GF-D8 (cell line): ENCODE measurements at places on chromosomes 3 and 15.
A peak's percentile ranks its signal among the peaks of the same experiment; 100 is the strongest.

DNA sequence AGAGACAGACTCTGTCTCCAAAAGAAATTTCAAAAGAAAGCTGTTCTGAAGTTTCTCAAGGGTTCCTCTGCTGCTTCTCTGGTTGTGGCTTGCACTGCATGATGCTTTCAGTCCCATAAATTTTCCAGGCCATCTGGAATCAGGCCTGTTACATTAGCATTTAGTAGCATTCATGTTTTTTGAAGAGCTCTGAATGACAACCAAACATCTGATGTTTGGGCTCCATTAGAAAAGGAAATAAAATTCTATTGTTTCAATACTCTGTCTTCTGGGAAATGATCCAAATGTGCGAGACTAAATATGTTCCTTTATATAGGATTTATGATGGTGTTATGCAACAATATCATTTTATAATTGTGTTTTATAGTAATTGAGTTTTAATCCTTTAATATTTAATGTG, 455.8 kb downstream of the GABRG3 start:
- DNase-seq = no peak

GRCh38 chr15:90597577-90597976, 67.9 kb downstream of the CRTC3 start:
- DNase-seq = peak; percentile 39

- DNase-seq = no peak
Observed at GRCh38 chr3:21654662-21655061, 96.3 kb downstream of the ZNF385D start.

- no peak for DNase-seq
Observed at GRCh38 chr3:138157743-138158142, 17.0 kb downstream of the DBR1 start.

- no peak for DNase-seq
Observed at GRCh38 chr3:148601766-148602685, 95.7 kb upstream of the AGTR1 start.

GRCh38 chr15:27665002-27665401, 434.1 kb downstream of the OCA2 start:
- no peak for DNase-seq

DNA sequence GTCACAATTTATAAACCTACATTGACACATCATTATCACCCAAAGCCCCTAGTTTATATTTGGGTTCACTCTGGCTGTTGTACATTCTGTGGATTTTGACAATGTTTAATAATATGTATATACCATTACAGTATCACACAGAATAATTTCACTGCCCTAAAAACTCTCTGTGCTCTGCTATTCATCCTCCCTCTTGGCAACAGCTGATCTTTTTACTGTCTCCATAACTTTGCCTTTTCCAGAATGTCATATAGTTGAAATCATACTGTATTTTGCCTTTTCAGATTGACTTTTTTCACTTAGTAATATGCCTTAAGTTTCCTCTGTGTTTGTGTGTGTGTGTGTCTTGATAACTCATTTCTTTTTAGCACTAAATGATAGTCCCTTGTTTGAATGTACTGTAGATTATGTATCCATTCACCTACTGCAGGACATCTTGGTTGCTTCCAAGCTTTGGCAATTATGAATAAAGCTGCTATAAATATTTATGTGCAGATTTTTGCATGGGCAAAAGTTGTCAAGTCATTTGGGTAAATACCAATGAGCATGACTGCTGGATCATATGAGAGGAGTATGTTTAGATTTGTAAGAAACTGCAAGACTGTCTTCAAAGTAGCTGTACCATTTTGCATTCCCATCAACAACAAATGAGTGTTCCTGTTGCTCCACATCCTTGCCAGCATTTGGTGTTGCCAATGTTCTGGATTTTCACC, 9.5 kb downstream of the PARP15 start:
- no peak for DNase-seq

DNA sequence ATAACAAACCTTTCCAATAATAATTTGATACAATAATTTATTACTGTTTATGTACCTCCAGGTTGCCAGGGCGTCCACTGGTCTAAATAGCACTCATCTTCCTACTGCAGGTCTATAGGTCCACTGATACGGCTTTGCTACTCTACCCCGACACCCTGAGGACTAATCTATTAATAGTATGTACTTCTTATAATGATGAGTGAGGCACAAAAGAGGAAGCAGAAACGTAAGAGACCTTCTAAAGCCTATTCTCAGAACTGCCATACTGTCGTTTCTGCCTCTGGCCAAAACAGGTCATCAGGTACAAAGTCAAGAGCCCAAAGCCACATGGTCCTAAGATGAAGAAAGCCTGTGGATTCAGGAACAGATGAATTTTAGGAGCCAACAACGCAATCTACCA, 163.2 kb upstream of the GRM7 start:
- no peak for DNase-seq

DNA sequence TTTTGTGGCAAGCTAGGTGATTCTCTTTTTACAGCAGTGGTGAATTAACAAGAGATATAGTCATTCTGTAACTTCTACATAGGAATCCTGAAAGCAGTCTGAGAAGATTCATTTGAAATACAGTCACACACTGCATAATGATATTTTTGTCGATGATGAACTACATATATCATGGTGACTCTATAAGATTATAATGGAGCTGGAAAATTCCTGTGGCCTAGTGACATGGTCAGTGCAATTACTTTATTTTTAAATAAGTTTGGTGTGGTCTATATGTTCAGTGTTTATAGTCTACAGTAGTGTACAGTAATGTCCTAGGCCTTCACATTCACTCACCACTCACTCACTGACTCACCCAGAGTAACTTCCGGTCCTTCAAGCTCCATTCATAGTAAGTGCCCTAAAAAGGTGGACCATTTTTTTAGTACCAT, 511.4 kb upstream of the MCTP2 start:
- no peak for DNase-seq

DNA sequence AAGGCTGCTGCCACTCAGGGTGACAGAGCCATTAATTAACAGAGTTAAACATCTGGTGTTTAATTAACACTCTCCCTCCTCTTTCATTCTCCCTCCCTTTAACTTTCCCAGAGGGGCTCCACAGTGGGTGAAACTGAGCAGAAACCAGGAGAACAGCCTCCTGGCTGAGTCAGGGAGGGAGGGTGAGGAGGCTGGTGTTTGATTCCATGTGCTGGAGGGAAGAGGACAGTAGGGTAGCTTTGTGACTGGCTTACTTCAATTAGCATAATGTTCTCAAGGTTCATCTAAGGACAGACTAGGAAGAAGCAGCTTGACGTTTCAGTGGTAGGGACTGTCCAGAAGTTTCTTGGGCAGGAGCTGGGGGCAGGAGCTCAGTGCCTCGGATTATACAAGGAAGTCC, 62.8 kb downstream of the SEMA5B start:
- DNase-seq = no peak

GRCh38 chr15:56749982-56750381, 16.7 kb upstream of the ZNF280D start:
- no peak for DNase-seq

DNA sequence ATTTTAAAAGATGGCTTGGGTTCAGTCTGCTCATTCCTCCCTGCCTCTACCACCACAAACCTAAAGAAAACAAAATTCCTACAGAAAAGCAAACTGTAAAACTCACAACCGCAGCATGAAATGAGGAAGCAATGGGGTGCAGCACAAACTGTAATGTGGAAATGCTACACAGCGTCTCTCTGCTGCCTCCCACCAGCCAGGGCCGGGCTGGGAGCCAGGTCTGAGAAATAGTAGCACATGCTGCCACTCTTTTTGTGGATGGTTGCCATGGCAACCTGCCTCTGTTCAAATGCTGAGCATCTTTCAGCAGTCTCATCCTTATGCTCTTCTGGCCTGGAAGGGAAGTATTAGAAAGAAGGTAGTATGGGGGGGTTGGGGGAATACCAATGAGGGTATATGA, 55.4 kb downstream of the EOMES start:
- peak; percentile 82 for DNase-seq

DNA sequence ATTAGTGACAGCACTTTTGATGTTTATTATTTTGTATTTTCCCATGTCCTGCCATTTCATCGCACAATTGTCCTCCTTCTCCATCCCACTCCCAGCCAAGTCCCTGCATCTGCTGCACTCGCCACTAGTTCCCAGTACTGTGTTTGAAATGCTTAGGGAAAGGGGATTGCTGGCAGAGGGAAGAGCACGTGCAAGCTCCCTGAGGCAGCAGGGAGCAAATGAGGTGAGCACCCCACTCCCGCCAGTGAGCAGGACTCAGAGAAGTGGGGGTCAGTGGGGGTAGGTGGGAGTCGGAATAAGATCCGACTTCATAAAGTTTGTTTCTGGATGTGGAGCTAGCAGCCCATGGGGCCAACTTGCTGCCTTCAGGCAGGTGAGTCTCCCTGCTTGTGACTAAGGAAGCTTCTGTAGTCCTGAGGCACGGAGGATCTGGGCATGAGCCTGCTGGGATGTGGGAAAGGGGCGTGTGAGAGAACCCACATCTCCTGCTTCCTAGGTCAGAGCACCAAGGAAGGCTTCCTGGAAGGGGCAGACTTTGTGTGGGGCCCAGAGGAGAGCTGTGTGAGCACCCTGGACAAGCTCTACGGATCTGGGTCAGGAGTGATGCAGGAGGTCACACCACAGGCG, 99.7 kb upstream of the TLE3 start:
- no peak for DNase-seq

DNA sequence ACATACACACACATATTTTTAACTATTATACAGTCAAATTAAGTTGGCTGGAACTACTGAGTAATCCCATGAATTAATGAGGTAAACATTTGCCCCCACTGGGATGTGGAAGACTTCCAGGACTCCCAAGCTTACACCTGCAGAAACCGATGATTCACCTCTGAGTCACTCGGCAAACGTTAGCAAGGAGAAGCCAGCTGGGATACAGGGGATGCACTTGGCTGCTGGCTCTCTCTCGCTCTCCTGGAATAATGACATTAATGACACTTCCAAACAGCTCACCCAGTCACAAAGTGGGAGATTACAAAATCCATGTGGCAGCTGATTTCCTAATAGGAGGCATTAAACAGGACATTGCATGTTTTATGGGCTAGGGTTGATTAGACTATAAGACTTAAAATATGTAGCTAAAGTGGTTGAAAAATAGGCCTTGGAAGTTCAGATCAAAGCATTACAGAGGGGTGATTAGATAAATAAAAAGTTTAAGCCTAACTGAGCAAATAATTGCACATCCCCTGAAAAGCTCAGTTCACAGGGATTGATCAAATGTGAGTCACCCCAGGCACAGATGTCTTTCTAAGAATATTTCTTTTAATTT, 500.9 kb downstream of the SOX2 start:
- no peak for DNase-seq

- DNase-seq = no peak
Observed at GRCh38 chr15:28967990-28968389, 82.2 kb downstream of the APBA2 start.

DNA sequence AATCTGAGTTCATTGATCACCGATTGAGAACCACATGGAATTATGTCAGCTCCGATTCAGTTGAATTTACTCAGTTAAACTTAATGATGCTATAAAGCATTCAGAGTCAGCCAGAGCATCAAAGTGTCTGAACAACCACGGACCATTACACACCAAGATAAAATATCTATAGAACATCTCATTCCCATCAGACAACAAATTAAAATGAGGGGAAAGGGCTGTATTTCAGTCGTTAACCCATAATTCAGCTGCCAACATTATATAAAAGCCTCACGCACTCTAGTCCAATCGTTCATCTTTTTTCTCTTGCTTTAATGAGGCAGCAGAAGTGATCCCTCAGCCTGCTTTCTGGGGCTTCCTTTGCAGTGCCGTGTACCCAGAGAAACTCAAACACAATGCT, 11.9 kb downstream of the CPNE4 start:
- DNase-seq = no peak

DNA sequence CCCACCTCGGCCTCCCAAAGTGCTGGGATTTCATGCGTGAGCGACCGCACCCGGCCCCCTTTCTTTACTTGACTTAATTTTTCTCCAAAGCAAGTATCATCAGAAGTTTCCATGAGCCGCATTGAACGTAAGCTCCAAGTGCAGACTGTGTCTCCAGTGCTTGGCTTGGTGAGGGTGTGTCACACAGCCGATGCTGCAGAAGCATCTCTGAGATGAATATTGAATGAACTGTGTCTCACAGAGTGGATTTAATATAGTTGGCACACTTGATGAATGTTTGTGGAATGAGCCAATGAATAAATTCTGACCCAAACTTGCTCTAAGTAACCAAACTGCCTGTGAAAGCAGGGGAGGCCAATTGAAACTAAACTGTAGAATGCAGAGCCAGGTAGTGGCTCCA, 159.4 kb upstream of the KBTBD8 start:
- DNase-seq = no peak

GRCh38 chr3:124315215-124316033, 323.5 kb upstream of the ROPN1 start:
- no peak for DNase-seq

- no peak for DNase-seq
Observed at GRCh38 chr3:43162230-43163084, 56.6 kb upstream of the POMGNT2 start.

- DNase-seq = no peak
Observed at GRCh38 chr3:195411836-195412235, 31.0 kb downstream of the ACAP2 start.

DNA sequence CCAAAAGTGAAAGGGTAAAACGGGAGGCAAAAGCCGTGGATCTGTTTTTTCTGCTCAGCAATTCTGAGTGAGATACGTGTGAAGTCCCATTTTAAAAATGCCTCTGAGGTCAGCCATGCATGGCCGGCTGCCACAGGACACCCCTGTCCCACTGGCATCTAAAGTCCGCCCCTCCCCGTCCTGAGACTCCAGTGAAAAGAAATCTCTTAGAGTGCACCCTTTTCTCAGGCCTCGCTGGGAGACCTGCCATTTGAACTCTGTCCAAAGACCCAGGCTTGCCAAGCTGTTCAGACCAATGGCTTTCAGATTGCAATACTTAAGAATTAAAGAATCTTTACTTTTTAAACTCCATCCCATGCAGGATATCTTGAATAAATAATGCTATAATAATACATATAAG, 61.0 kb upstream of the SLC24A5 start:
- no peak for DNase-seq

DNA sequence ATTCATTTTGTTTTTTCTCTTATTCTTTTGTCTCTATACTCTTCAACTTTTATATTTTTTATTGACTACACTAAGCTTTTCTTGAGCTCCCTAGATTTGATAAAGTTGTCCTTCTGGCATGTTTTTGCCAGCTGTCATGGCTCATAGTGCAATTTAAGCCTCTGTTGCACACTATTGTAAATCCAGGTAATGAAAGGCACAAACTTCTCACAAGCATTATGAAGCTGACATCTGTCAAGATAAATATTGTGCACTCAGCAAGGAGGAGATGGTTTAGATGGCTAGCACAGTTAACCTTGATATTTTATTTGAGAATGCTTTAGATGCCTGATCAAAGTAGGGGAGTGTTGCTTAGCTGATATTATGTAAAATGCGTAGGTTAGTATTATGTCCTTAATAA, 1280.9 kb downstream of the NSUN3 start:
- no peak for DNase-seq

- DNase-seq = no peak
Observed at GRCh38 chr3:109132801-109133473, 3.6 kb upstream of the C3orf85 start.

- no peak for DNase-seq
Observed at GRCh38 chr15:39942101-39942752, 8.3 kb downstream of the EIF2AK4 start.

GRCh38 chr3:143240886-143241285, 121.3 kb downstream of the CHST2 start:
- no peak for DNase-seq
